ENCODE measurements at places on chromosomes 16 and 17.
A peak's percentile ranks its signal among the peaks of the same experiment; 100 is the strongest.

- DNase-seq, result no peak
Observed at GRCh38 chr16:73355981-73356380, 308.1 kb upstream of the ZFHX3 start.

DNA sequence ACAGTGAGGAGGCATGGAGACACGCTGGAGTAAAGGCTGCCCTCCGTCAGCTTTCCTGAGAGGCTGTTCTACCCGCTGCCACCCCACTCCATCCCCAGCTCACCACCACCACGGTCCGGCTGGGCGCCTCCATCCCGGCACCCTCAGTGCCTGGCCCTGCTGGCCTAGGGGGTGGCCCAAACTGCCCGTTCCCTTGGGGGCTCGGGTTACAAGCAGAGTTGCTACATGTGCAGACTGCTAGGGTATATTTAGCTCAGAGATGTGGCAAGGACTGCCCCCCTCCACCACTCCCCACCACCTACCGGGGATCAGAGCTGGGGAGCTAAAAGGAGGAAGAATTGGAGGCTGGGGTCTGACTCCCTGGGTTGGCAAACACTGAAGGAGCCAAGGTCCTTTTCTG is 4.1 kb downstream of the CACNB1 start:
- DNase-seq, result no peak

- DNase-seq, result no peak
Observed at GRCh38 chr17:65925606-65926307, 266.2 kb downstream of the CEP112 start.

DNA sequence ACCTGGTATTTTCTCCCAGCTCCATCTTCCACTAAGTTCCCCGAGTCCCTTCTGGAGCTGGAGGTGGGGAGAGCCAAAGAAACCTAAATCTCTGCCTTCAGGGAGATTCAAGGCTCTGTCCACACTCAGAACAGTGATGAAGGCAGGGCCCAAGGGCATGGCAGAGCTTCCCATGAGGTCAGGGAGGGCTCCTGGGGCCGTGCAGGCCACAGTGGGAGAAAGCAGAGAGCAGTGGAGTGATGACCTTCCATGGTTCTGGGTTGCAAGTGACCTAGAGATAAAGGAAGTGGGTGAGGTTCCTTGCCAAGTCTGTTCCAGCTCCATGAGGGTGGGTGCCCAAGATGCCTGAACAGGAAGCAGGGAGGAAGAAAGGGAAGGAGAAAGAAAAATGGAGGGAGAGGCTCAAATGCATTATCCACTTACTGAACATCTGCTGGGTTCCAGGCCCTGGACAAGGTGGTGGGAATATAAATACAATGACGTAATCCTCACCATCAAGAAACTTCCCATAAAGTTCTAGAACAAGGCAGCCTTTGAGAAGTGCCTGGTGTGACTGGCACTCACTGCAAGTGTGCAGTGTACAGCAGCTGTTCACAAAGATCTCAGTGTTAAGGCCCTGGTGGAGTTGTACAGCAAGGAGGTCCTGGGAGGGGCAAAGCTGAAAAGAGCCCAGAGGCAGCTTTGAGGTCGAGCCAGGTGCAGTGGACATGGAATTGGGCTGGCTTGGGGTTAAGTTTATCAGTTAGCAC is 13.3 kb downstream of the TBKBP1 start:
- no peak for DNase-seq

DNA sequence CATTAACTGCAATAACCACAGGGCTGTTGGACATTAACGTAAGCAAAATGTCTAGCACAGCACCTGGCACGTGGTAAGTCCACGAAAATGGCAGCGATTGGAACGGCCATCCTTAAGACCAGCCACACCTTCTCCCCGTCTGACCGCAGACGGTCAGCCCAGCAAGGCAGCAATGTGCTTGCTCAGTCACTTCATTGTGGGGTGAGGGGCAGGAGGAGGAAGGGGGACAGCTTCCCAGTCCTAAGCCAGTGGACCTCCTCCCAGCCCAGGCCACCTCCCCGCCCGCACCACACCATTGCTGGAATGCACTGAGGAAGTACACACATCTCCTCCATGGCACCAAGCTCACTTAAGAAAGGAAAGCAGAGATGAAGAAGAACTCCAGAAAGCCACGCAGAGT is 8.6 kb upstream of the MYLK3 start:
- DNase-seq, result no peak

GRCh38 chr16:52384378-52384777 is 162.6 kb downstream of the TOX3 start:
- no peak for DNase-seq

GRCh38 chr16:10878328-10878643 is 1.3 kb downstream of the CIITA start:
- DNase-seq, result no peak

DNA sequence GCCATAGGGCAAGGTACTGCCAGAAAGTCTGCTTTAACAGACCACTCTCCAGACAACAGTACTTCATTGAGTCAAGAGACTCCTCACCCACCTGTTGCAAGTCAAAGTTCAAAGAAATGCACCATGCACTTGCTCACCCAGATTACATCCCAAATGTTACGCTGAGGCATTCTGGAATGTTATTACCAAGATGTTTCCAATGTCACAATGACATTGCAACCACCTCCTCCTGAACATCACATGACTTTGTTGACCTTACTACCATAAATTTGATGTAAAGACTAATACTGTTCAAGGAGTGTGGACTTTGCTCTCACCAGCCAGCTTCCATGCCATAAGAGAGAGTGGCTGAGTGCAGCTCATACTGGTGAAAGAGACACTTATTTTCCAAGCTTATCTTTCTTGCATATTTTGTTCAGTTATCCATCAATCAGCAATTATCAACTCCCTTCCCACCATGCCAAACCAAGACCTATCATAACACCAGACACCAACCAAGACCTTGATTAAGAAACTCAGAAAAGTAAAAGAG is 58.5 kb upstream of the BCAR1 start:
- DNase-seq, result no peak

DNA sequence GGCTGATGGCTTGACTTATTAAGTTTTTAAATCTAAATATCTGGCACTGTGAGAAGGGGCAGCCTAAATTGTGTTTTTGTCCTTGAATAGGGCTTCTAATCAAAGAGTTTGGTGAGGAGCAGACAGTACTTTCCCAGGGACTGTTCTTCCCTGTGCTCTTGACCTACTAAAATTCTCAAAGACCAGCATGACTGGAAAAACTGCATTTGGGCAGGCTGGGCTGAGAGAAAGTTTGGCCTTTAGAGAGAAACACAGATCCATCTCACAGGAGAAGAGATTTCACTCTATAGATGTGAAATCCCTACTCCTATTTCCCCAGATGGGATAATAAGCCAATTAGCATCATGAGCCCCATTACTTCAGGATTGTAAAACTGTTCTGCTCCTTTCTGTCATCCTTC is 7.3 kb downstream of the PCTP start:
- no peak for DNase-seq

- DNase-seq, result peak; percentile 77
Observed at GRCh38 chr17:35731239-35731916, at the start of gene RASL10B. TSS of gene RASL10B (plus strand) at chr17:35731639. CDS start at chr17:35735185, 3,546 bp downstream.

GRCh38 chr17:73096211-73096610 is 3.7 kb upstream of the SLC39A11 start:
- peak; percentile 23 for DNase-seq

DNA sequence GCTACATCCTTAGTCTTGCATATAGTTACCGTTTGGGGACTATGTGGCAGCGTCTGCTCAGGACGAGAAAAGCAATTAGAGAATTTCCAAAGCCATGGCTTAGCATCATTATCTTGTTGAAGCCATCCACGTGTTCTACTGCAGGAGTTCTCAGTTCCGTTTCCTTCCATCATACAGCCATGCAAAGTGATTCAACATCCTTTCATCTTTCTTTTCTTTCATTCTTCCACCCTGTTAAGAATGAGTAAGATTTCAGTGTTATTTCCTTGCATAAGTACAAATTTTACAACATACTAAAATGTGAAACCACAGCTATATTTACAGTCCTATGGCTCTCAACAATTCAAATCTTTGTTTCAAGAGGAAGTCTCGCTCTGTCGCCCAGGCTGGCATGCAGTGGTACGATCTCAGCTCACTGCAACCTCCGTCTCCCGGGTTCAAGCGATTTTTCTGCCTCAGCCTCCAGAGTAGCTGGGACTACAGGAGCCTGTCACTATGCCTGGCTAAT is 3.8 kb downstream of the MARF1 start:
- DNase-seq, result peak; percentile 59
